ENCODE measurements at places on chromosomes 1 and 21.
A peak's percentile ranks its signal among the peaks of the same experiment; 100 is the strongest.

DNA sequence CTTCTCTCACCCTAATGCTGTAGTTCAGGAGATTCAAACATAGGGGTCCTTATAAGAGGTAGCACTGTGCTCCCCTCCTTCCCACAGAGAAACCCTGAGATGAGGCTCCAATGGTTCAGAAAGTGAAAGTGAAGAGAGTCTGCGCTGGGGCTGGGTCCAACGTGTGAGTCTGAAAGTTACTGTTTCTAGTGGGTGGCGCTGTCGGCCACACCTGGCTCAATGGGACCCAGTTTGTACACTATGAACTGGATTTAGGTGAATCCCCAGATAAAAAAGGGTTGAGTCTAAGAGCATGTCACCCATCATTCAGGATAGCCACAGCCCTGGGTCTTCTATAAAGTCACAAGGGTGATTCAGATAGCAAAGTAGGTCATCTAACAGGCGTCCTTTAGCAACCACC, 2.8 kb downstream of the SMCP start:
- no peak for DNase-seq

DNA sequence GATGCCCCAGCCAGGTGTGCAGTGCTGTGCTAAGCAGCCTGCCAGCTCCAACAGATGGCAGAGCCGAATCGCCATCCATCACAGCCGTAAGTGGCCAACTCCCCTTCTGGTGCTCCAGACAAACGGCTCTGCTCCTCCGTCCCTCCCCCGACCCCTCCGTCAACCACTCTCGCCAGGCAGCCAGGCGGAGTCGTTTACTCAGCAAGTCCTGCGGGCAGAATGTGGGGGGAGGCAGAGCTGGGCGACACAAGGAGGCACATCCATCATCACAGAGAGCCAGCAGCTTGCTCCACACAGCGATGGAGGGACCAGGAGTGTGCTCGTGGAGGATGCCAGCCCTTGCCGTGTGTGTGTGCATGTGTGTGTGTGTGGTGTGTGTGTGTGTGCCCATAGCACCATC, 206.6 kb upstream of the GRIK3 start:
- peak; percentile 91 for DNase-seq

- no peak for DNase-seq
Measured at GRCh38 chr1:227557962-227558725, 5.2 kb upstream of the ZNF678 start.

DNA sequence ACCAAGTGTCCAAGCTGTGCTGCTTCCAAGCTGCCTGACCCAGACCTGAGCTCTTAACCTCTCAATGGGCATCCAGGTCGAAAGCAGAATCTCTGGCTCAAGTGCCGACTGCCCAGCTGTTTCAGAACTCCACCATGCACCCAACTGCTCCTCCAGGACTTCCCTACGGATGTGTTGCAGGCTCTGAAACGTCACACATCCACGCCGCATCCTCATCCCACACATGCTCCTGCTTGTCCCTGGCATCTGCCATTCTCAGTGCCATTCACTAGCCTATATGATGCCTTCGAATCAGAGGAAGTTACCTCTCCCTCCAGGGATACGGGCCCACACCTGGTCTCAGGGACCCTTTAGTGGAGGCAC, 11.2 kb downstream of the PDZK1IP1 start:
- DNase-seq: no peak

DNA sequence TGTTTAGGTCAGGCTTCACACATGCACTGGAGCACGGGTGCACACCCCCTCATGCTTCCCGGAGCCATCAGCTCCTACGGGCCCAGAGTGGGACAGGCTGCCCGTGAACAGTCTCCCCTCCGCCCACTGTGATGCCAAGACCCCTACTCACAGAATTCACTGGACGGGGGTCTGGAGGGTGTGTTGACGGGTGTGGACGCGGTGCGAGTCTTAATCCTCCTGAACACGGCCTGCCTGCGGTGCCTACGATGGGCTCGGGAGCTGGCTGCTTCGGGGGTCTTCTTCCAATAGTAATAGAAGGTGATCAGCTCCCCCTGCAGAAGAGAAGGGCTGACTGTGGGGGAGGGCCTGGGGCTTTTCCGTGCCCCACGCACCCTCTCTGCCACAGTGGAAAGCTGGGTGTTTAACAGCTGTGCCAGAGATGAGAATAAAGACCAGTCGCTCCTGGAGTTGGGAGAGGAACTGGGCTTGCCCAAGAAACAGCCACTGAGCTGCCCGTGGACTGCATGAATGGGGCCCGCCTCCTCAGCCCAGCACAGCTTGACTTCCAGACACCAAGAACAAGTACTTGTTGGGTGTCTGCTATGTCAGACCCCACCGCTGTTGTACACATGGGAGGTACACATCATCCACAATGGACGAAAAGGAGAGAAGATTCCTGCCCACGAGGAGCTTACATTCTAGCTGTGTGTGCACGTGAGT, 47.9 kb downstream of the SLC45A1 start:
- DNase-seq: no peak

DNA sequence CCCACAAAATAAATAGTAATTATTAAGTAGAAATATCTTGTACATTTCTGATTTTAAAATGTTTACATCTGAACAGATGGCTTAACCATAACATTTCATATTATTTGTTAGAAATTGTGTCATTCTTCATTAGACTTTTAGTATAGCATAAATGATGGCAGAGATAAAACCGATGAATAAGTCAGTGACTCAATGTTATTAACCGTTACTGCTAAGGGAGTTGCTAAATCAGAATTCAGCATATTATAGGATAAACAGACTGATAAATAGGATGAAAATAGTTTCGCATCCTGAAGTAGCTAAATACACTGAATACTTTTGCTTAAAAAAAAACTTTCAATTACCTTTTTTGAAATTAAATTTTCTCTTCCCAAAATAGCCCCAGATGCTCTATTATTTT, 610.6 kb upstream of the ZP4 start:
- DNase-seq: no peak

- DNase-seq: no peak
Measured at GRCh38 chr1:40315795-40316594, 1.1 kb downstream of the COL9A2 start.

DNA sequence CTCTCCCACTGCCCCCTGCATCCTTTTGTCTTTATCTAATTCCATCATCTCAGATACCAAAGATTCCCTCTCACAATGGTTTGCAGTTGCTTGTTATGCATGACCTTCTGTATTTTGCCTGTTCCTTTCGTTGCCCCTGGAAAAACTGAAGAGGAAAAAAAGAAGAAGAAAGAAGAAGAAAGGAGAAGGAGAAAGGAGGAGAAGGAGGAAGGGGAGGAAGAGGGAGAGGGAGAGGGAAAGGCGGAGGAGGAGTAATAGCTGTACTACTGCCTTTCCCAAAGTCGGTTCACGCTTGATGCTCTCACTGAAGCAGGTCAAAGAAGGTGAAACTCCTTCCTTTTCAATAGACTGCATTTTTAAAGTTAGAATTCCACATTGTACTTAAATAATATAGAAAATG, 513.8 kb downstream of the PTPRC start:
- no peak for DNase-seq

GRCh38 chr1:224082146-224082545, 31.8 kb upstream of the FBXO28 start:
- DNase-seq: no peak

- DNase-seq: no peak
Measured at GRCh38 chr1:206037581-206037980, 13.9 kb upstream of the CTSE start.
